Stromal cell of bone marrow (primary cell): ENCODE measurements at places on chromosomes 11 and 22.
A peak's percentile ranks its signal among the peaks of the same experiment; 100 is the strongest.

- peak; percentile 48 for DNase-seq
Measured at GRCh38 chr11:70381872-70382861, 16.2 kb upstream of the CTTN start.

DNA sequence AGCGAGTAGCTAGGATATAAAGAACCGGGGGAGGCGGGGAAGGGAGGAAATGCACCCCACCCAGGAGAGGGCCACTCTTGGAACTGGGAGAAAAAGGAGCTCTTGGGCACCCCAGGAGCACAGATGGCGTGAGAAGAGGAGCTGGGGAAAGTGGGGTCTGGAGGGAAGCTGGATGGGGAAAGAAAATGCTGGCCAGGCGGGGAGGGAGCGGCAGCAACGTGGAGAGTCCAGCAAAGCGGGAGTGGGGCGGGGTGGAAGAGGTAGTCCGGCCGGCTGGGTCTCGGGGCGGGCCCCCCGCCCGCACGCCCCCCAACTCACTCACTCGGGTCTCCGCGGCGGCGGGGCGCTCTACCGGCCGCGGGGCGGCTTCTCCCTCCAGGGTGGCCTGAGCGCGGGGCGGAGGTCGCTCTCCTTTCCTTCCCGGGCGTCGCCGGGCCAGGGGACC, 522 bp downstream of the TOB2 start:
- DNase-seq, result no peak

DNA sequence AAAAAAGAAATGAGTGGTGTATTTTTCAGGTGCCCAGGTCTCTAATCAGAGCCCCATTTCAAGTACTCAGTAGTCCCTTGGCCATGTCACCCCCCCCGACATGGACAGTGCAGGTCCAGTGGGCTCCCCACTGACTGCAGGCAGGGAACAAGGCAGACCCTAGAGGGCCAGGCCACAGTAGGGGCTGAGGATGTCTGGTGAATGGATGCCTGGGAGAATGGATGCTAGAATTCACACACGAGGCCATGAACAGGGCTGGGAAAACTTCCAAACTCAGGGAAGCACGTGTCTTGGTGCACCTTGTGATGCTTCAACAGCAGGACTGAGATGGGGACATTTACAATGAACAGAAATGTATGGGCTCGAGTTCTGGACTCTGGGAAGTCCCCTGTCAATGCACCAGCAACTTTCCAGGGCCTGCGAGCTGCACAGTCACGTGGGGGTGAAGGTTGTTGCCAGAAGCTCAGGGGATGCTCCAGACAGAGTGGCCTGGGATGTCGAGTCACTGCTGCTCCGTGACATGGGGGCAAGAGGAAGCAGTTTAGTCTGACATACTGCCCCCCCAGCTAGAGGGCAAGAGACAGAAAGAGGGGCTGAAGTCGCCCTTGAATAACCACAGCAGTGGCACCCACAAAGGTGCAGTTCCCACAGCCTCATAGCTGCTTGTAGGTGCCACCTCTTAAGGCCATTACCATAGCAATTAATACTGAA, 3.1 kb downstream of the APOBEC3G start:
- DNase-seq, result no peak

GRCh38 chr22:27621486-27622070, 180.0 kb downstream of the MN1 start:
- DNase-seq, result no peak

DNA sequence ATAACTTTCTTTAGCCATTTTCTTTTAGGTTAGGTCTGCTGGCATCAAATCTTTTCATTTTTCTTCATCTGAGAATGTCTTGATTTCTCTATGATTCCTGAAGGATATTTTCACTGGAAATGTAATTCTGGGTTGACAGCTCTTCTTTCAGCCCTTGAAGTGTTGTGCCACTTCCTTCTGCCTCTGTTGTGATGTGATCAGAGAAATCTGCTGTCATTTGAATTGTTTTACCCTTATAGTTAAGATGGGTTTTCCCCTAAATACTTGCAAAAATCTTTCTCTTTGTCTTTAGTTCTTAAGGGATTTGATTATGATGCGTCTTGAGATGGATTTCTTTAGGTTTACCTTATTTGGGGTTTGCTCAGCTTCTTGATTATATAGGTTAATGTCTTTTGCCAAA, 23.0 kb downstream of the USP47 start:
- no peak for DNase-seq

DNA sequence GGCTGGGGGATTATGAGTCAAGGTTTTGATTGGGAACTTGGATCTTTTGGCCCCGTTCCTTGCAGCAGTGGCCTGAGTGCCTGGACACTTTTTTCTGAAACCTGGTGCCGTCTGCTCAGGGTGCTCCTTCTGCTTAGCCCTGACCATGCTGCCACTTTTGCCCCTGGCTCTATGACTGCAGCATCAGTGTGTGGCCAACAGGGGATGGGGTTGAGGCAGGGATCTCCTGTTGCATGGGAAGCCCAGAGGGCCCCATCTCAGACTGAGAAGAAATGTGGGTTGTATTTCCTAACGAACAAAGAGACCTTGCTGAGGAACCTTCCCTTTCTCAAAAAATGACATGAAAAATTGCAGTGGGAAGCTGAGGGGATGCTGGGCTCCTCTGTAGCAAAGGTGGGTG, 18.7 kb downstream of the POU2F3 start:
- DNase-seq, result no peak

DNA sequence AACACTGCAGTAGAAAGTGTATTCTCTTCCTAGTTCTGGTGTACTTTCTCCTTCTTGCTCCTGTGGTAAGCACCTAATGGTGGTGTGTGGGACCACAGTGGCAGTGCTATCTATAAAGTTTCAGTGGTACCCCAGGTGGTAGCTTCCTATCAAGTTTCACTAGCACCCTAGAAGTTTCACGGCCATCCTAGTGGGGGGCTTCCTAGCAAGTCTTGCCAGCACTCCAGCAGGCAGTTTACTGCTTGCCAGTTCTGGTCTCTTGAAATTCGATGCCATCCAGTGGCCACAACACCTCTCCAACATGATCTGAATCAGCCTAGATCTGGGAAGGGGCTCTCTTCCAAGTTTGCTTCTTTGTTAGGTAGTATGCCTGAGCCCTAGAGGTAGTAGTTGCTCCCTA, 229.6 kb downstream of the SWAP70 start:
- DNase-seq, result no peak

DNA sequence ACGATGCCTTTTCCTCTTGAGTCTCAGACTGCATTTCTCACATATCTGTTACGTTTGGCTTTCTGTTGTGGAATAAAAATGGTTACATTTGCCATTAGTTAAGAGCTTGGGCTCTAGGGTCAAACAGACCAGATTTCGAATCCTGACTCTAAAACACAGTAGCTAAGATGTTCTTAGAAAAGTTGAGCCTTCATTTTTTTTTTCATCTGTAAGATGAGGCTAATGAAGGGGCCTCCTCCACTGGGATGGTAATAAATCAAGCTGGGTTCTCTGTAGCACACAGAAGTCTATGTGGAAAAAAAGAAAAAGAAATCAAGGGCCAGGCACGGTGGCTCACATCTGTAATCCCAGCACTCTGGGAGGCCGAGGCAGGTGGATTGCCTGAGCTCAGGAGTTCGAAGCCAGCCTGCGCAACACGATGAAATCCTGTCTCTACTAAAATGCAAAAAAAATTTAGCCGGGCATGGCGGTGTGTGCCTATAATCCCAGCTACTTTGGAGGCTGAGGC, 49.9 kb upstream of the CAPRIN1 start:
- DNase-seq, result no peak

- DNase-seq, result no peak
Measured at GRCh38 chr11:57458410-57459163, 1.7 kb upstream of the RTN4RL2 start.

- DNase-seq, result no peak
Measured at GRCh38 chr11:27355575-27356104, 7.4 kb downstream of the CCDC34 start.

DNA sequence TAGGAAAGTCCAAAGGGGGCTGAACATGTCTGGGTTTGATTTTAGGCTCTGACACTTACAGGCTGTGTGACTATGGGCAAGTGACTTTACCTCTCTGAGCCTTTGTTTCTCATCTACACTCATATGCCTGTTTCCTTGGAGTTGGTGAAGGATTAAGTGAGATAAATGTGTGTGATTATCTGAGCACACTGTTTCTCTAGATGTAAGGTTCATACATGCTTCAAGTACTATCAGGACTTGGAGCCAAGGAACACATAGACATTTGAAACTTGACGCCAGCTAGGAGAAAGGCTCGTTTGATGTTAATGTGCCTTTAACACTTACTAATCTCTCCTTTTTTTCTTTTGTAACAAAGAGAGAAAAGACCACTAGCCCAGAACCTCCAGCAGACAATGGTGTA, 9.7 kb downstream of the CRYBB1 start:
- DNase-seq, result no peak

DNA sequence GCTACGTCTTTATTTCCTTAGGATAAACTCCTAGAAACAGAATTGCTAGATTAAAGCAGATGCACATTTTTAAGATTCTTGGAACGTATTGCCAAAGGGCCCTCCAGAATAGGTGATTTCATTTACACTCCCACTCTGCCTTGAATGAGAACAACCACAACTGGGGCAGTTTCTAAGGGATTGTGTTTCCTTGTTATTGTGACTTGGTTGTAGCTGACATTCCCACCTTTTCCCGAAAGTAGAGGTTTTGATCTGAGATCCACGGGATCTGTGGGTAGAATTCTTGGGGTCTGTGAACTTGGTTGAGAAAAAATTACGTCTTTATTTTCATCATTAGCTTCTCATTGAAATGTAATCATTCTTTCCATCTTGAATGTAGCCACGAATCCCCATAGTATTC, 21.5 kb downstream of the LRRC32 start:
- no peak for DNase-seq

DNA sequence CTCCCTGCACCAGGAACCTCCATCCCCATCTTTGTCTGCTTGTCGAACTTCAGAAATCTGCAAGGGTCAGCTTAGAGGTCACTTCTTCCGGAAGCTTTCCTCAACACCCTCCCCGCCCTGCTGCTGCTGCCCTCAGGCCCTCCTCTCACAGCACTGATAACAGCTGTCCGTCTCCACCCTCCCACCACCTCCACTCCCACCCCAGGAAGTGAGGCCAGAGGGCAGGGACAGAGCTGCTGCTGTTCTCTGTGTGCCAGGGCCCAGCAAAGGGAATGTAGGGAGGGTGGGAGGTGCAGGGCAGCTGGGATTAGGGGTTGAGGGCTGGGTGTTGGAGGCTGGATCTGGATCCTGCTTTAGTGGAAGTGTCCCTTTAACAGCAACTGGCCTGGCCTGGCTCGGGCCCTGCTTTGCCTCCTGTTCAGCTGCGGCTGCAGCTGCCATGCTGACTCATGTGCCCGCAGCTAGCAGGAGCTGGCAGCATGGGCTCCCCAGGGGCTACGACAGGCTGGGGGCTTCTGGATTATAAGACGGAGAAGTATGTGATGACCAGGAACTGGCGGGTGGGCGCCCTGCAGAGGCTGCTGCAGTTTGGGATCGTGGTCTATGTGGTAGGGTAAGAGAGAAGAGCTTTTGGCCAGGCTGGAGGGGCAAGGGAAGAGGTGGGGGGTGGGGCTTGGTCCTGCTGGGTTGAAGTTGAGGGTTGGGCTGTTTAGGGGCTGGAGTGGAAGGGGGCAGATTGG, at the start of gene P2RX6:
TSS of gene P2RX6 (plus strand) at position 440 of the 740 bp plus-strand sequence. CDS start at position 450, 10 bp downstream.
- DNase-seq, result peak; percentile 28

DNA sequence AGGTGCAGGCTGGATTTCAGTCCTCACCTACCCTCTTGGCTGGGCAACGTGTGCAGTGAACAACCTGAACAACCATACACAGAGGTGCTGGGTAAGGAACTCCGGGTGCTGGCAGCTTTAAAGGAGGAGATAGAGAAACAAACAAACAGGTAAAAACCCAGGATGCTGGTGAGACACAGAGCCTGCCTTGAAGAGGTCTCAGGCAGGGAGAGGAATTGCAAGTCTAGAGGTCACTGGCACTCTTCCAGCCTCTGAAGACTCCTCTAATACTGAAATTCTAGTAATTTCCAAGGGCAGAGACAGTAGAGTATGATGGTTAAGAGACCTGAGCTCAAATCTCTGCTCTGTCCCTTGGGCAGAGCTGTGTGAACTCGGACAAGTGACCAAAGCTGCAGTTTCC, 192.5 kb downstream of the CEP164 start:
- no peak for DNase-seq

DNA sequence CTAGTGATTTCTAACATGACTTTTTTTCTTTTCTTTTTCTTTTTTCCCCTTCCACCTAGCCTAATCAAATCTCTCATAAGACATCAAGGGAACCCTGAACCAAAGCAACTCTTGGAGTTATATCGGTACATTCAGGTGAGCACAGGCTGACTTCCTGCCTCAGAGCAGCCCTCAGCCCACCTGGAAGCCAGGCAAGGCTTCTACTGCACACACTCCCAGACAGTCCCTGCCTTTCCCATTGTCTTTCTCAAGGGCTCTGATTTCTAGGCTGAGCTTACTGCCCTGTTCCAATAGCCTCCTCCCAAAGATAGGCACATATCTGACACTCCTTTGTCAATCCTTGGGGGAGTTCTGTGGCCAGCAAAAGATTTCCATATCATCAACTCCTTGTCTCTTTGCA, 629.5 kb downstream of the NTM start:
- no peak for DNase-seq

GRCh38 chr11:128764424-128765095, 70.7 kb downstream of the FLI1 start:
- DNase-seq, result no peak

- peak; percentile 48 for DNase-seq
Measured at GRCh38 chr22:42473484-42474193, 41.4 kb upstream of the NFAM1 start.

DNA sequence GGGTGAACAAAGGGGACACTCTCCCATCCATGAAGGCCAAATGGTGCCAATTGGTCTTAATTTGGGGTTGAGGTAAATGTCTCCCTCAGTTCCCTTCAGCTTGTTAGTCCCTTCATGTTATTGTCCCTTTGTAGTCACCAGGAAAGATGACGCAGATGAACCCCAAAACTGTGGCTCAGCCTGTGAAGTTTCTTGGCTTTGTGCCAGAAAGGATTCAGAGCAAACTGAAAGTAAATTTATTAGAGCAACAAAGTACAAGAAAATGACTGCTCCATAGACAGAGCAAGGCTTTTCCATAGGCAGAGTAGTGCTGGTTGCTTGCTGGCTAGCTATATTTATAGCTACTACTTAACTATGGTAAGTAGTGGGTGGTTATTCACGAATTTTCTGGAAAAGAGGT, 16.7 kb downstream of the OR4C3 start:
- no peak for DNase-seq

DNA sequence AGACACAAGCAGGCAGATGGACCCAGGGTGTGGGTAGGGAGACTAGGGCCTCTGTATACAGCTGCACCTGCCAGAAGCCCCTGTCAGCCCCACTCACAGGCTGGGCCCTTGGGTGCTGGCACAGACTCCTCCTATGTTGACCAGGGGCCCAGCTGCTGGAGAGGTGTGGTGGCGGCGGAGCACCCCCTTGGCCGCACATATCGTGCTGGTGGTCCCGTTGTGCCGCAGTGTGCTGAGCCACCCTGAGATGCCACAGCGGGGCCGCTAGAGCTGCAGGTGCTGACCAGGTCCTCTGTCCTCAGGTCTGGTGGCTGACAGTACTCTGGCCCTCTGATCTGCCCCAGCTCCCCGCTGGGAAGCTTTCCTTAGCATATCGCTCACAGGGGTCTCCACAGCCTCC, 30.2 kb upstream of the B3GAT1 start:
- no peak for DNase-seq
